ENCODE measurements at places on chromosomes 2 and 18. TPM values are rescaled to one million over a fixed set of nuclear protein-coding genes. Genes with fewer than 3 reads are reported as not detected.

Gene EFEMP1
- 2,356 TPM for total RNA-seq

Gene SERPINB3
- not detected for total RNA-seq

Gene CYP27C1
- total RNA-seq: not detected

Gene UNC80
- not detected for total RNA-seq

Gene C2orf78
- not detected for total RNA-seq

Gene GULP1
- total RNA-seq: 27.7 TPM

Gene ACADL
- not detected for total RNA-seq
